ENCODE measurements at places on chromosomes 7 and 10.

- no peak for DNase-seq
Measured at GRCh38 chr7:157043745-157044144, 33.3 kb upstream of the MNX1 start.

DNA sequence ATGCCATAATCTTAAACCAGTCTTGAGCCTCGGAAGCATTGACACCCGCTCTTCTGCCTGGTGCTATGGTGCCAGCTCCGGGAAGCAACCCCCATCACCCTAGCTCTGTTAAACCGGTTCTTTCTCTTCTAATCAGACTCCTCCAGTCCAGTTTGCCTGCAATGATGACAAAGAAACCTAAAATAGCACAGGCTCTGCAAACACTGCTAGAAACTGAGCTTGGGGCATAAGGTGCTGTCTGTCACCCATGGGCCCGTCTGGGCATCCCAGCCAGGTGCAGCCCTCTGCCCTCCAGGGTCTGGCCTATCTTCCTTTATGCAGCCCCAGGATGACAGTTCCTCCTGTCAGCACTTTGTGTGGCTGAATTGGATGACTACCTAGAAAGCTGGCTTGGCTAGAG is 14.2 kb upstream of the CAMK2G start:
- DNase-seq, result no peak

DNA sequence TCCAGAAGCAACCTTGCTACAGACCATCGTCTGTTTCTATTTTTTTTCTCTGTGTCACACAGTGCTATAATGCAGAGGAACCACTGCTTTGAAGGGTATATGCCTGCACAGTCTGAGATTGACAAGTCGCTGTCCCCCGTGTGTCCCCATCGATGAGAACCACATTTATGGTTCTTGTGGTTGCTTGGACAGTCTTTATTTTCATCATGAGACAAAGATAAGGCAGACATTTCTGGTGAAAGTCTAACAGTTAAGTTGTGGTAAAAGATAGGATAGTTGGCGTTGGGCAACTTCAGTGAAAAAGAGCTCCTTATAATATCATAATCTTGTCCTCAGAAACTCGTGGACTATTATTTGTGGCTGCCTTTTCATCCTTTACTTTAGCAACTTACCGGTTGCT is 6.3 kb upstream of the AKR1E2 start:
- DNase-seq, result no peak

DNA sequence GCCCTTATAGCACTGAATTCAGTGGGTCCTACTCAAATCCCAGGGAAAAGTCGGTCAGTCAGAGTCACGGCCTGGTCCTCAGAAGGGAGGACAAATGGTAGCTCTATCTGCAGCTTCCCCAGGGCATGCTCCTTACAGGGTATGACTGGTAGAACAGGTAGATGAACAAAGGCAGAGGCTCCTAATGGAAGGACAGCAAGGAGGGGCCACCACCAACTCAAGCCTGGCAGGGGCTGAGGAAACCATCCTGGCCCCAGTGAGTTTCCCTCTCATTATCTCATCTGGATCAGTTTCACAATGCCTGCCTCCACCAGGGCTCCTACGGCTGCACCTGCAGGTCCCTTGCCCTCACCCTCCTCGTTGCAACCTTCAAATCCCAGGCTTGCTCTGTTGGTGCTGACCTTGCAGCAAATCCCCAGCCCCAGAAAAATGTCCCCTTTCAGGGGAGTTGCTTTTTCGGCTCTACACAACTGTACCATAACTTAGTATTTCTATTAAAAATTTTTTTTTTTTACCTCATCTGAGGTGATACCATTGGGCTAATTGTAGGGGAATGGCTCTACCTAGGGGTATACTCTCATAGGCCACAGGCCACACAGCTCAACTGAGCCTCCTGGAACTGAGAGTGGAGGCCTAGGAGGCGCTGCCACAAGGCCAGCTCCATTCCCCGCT is 2.4 kb upstream of the MYO1G start:
- DNase-seq, result no peak

DNA sequence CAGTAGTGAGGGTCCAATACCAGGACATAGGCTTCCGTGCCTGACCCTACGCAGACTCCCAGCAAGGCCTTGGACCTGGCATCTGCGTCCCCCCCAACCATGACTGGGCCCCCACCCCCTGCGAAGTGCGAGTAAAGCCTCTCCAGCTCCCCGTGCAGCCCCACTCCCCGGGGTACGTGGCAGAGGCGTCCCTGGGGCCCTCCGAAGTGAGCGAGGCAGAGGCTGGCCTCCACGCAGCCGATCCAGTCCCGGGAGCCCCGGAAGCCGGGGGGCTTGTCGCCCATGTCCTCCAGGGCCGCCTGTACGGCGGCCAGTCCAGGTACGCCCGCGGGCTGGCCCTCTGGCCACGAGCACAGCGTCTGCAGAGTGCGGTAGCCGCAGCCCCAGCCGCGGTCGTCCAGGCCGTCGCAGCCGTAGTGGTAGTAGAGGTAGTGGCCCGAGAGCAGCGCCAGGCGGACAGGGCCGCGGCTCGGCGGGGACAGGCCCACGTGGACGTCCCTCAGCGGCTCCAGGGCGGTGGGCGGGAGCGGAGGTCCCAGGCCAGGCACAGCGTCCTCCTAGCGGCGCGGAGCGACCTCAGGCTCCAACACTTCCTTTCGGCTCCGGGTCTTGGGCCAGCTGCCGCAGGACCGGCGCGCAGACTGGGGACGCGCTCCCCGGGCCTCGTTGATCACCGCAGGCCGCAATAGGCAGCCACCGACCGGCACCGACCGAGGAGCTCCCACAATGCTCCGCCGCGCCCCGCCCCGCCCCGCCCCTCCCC is at the start of gene UFSP1:
Gene UFSP1 (minus strand): TSS at position 728 of the 763 bp plus-strand sequence. CDS start 444 bp downstream, at position 284.
- no peak for DNase-seq

DNA sequence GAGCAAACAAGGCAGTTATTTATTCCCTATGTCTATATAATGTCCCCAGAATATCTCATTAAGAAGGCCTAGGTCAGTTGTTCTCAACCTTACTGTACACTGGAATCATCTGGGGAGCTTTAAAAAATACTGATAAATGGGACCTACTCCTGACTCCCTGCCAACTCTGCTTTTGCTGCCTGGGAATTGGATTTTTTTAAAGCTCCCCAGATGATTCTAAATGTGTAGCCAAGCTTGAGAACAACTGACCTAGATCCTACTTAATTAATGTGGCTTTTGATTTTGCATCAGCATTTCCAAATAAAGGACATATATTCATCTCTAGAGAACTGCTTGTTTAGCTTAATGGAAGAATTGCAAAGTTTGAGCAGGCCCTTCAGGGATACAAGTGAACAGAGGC is 91.7 kb upstream of the HPS1 start:
- DNase-seq, result no peak

GRCh38 chr7:7110706-7111105 is 71.6 kb upstream of the C1GALT1 start:
- no peak for DNase-seq

- no peak for DNase-seq
Measured at GRCh38 chr10:9786101-9786500, 1231.6 kb upstream of the CELF2 start.

DNA sequence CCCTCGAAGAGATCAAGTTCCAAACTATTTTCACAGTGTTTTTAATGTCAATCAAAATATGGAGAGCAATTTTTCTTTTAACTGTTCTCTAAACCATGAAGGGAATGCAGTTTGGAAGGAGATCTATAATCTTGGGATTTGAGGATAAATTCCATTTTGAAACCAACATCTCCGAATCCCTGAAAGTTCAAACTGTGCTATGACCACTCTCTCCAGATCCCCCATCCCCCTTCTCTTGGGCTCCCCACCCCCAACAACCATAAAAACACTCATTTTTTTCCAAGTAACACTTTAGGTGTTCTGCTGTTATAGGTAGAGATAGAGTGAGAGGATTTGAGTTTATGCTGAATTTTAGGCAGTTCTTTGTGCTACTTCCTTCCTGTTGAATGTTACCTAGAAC is 1.7 kb downstream of the CALD1 start:
- no peak for DNase-seq

DNA sequence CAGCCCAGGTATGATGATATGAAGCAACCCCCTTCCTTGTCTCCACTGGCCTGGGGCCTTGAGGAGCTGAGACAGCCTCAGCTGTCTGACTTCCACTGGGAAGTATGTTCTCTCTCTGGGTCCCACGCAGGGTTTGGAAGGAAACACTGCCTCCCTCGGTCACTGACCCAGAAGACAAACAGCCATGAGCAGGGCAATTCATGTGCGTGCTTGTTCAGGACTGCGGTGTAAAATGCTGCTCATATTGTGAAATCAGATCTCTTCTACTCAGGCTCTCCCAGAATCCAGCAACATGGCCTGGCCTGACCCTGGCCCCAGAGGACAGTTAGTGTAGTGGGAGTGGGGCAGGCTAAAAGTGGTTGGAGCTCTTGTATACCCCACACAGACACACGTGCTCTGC is 2.8 kb downstream of the CLCN1 start:
- DNase-seq, result no peak

- DNase-seq, result no peak
Measured at GRCh38 chr10:69332278-69333010, 54.1 kb downstream of the HK1 start.

GRCh38 chr7:364536-364935 is 74.6 kb downstream of the FOXL3 start:
- no peak for DNase-seq

GRCh38 chr7:3753868-3754267 is 452.8 kb downstream of the SDK1 start:
- DNase-seq, result no peak

GRCh38 chr10:3261921-3262320 is 89.3 kb upstream of the PITRM1 start:
- DNase-seq, result no peak

DNA sequence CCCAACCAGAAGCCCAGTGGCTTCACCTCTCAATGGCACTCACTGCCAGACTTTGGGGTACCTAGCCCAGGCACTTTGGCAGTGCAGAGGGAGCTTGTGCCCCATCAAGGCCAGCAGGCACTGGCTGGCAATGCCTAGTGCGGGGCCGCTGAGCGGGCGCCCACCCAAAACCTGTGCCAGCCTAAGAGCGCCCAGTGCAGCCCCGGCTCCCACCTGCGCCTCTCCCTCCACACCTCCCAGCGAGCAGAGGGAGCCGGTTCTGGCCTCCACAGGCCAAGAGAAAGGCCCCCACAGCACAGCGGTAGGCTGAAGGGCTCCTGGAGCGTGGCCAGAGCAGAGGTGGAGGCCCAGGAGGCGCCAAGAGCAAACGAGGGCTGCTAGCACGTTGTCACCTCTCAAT is 930.8 kb downstream of the IPMK start:
- no peak for DNase-seq

GRCh38 chr10:8054244-8054493 is 319 bp upstream of the GATA3 start:
- DNase-seq, result no peak

DNA sequence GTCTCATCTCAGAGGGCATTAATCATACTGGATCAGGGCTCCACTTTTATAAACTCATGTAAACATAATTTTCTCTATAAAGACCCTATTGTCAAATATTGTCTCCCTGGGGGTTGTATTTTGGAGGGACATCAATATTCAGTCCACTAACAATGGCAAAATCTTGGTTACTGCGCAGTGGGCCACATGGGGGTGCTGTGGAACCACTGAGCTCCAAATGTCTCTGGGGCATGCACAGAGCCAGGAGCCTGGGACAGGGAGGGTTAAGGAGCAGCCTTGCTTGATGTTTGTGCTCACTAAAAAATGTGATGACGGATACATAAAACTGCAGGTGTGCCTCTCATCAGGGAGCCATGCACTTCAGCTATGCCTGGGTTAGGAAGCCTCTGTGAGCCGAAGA is 62.1 kb upstream of the PRSS58 start:
- DNase-seq, result no peak

GRCh38 chr10:119784340-119785067 is 58.7 kb downstream of the INPP5F start:
- DNase-seq, result no peak

DNA sequence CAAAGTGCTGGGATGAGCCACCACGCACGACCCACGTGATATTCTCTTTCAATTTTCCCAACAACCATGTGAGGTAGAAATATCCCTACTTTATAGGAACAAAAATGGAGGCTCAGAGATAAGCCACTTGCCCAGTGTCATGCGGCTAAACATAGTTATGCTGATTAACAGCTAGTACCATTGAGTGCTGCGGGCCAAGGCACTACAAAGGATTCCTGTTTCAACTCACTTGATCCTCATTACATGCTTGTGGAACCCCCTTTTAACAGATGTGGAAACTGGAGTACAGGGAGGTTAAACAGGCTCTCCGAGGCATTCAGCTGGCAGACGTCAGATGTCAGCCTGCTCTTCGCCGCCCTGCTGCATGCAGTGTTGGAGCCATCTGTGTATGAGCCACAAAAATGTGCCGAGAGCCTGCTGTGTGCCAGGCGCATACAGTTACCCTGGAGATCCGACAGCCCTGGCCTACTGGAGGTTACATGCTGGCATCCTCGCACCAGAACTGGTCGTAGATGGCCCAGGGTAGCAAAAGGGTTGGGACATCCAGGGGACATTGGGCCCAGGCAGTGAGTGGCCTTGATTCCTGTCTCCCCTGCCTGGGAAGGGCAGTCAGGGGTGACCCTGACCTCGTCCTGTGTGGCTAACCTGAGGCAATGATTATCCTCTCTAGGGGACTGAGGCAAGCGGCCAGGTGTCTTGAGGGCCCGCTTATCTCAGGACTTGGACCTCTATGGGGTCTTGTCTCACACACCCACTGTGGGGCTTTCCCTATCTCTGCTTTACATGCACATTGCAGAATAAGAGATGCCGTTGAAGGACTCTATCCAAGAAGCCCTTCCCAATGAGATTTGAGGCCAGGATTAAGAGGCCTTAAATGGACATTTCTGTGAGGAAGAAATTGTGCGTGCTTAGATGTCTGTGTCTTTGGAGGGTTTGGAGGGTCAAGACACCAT is 18.5 kb upstream of the SRGN start:
- DNase-seq, result no peak

DNA sequence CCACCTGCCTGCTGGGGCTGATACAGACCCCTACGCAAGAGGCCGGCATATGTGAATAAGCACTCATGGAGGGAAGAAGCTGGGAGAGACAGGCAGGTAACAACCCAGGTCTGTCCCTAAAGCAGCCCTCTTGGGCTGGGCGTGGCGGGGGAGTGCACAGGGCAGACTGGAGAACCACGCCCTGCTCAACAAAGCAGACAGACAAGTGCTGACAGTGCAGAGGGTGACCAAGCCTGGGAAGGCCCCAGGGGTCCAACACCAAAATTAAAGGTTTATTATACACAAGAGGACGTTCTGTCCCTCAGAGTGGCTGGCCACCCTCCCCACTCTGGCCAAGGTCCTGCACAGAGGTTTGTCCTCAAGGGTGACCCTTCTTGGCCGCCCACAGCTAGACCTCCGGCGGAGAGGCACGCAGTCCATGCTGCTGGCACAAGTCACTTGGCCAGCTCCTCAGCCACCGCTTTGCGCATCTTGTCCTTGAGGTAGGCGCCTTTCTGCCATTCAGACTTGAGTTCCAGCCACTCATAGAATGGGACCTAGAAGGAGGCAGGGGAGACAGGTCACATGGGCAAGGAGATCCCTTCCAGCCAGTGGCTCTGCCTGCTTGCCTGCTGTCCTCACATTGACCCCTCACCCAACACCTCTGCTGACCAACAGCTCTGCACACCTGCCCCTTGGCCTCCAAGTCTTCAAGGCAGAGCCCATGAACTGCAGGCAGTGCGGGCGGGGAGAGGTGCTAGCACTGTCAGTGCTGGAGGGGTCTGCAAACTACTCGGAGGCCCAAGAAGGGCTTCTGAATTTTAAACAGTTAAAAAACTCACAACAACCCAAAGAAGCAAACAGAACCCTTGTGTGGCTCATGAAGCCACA is 11.4 kb upstream of the NACAD start:
- DNase-seq, result no peak

- no peak for DNase-seq
Measured at GRCh38 chr7:90897961-90898469, 301.9 kb downstream of the CDK14 start.

GRCh38 chr10:63833411-63834060 is 312.3 kb downstream of the REEP3 start:
- no peak for DNase-seq

- DNase-seq, result no peak
Measured at GRCh38 chr10:115981081-115981480, 291.9 kb downstream of the GFRA1 start.
